ENCODE measurements at places on chromosomes 5 and 9. TPM values are rescaled to one million over a fixed set of nuclear protein-coding genes. Genes with fewer than 3 reads are reported as not detected.

- DNase-seq: no peak
These were observed 90.9 kb downstream of the EQTN start for GRCh38 chr9:27206041-27206440.

DNA sequence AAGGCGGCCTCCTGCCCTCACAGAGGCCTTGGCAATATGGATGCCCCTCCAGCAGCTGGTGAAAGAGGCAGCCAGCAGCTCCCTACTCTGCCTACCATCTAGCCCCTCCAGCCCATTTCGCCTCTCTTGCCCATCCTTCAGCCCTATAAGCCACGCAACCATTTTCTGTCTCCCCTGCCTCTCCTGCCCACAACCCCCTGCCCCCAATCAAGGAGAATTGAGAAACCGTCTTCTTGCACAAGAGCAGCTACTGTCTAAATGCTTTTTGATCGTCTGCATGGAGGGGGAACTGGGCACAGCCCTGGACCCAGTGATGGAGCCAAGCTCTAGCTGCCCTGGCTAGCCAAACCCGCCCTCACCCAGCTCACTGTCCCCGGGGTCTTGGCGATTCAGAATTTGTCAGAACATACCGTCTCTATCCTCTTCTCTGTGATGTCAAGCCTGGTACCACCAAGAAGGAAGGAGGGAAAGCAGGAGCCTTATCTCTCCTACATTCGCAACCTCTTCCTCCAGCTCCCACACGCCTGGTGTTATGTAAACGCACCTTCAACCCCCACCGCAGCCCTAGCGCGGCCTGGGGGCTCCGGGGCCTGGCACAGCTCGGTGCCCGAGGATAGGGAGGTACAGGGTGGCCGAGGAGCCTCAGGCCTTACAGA lies 1.2 kb downstream of the SPRY4 start:
- no peak for DNase-seq

The SYK gene
- 43.4 TPM for total RNA-seq

DNA sequence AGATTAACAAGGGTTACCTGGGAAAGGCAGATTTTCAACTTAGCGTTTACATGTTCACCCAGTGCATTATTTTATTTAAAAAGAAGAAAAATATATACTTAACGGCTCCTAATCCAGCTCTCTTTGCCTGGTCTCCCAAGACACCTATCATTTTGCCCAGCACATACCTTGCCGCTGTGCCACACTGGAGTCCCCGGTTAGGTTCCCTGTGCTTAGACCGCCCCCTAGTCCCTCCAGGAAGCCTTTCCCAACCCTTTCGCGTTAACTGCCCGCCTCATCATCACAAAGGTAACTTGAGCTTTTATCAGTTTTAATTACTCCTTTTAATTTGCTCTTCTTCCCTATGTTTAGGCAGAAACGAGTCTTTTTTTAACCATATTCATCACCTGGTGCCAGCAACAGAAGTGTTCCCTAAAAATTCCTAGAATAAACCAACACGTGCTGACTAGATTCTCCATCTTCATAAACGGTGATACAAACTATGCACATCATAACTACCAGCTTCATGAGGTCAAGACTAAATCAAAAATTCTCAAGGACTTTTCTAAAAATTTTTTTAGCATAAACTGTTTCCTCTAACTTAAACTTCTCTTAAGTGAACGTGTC lies 19.7 kb downstream of the DNAJA1 start:
- no peak for DNase-seq

DNA sequence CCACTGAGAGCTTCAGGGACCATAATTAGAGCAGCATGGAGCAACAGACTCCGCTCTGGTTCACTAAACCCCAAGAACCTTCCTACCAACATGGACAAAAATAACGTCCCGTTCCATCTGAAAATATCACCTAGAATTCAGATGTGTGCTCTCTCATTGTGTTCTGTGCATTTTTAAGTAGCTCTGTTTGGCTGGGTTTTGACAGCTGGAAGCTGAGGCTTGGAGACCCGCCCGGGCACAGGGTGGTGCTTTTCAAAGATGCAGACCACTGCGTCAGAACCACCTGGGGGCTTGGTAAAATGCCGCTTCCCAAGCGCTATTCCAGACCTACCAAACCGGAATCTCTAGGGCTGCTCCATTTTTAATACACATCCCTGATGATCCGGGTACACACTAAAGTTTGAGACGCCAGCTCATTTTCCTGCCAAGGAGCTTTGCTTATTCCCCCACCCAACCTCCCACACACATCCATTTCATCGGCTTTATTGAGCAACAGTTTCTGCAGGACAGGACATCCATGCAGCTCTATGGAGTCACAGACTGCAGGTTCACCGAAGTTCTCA lies 104.8 kb downstream of the GABBR2 start:
- DNase-seq: no peak

DNA sequence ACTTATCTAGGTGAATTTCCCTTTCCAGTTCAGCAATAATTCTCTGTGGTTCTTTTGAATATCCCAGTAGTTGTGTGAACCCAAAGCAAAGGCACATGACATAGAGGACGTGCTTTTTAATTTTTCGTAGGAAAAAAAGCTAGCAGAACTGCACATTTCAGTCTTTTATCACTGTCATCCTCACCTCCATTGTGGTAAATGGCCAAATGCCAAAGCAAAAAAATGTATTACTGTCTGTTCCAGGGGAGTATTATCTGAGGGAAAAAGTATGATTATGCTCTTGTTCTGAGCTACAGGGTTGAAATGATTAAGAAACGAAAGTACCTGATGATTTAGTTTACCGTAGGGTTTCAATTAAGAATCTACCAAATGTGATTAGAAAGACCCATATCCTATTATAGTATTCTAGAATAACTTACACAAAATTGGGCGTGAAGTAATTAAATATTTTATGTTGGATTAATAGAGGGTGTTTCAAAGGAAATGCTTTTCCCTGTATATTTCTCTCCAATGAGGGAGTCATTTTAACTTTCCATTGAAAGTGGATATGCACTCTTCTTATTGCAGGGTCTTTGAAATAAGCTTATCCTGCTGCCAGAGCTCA lies 62.7 kb downstream of the CAVIN4 start:
- DNase-seq: no peak
